ENCODE measurements at places on chromosomes 6 and 20. TPM values are rescaled to one million over a fixed set of nuclear protein-coding genes. Genes with fewer than 3 reads are reported as not detected.

DNA sequence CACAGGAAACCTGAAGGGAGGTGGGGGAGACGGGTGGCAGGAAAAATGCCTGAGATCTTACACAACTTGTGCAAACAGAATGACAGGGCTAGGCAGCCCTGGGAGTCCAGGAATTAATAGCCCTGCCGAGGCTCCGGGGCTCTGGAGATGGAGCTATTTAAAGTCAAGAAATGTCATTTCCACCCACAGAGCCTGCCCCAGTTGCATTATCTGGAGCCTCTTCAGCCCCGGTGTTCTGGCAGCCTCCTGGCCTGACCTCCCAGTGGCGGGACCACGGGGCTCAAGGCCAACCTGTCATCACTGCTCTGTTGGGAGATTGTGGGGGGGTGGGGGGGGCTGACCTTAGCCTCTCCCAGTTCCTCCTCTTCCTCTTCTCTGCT is 28.5 kb upstream of the SCUBE3 start:
- DNase-seq: no peak

- DNase-seq: no peak
Observed at GRCh38 chr20:59158673-59159072, 4.9 kb upstream of the ZNF831 start.

DNA sequence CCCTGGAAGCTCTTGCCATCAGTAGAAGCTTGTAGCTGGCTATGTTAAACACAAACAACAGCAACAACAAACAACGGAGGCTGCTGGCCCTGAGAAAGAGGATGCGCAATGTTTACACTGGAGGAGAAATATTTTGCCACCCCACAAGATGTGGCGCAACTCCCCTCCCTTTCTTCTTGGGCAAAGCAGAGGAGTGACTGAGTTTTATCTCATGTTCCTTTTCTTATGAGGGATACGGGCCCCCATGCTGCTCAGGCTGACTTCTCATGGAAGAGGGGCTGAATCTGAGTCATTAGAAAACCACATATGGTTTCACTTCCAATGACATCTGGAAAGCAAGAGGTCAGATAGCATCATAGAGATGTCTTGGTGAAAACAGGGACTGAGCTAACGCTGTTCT is 75.9 kb upstream of the HDDC2 start:
- peak; percentile 18 for DNase-seq

Gene SFTA2
- total RNA-seq: not detected

GRCh38 chr6:144888621-144889020 is 603.5 kb downstream of the UTRN start:
- peak; percentile 6 for DNase-seq

Gene PRICKLE4
- 3.1 TPM for total RNA-seq

- no peak for DNase-seq
Observed at GRCh38 chr6:39806278-39806677, 14.1 kb downstream of the DAAM2 start.
